ENCODE measurements at places on chromosomes 6 and 20.

DNA sequence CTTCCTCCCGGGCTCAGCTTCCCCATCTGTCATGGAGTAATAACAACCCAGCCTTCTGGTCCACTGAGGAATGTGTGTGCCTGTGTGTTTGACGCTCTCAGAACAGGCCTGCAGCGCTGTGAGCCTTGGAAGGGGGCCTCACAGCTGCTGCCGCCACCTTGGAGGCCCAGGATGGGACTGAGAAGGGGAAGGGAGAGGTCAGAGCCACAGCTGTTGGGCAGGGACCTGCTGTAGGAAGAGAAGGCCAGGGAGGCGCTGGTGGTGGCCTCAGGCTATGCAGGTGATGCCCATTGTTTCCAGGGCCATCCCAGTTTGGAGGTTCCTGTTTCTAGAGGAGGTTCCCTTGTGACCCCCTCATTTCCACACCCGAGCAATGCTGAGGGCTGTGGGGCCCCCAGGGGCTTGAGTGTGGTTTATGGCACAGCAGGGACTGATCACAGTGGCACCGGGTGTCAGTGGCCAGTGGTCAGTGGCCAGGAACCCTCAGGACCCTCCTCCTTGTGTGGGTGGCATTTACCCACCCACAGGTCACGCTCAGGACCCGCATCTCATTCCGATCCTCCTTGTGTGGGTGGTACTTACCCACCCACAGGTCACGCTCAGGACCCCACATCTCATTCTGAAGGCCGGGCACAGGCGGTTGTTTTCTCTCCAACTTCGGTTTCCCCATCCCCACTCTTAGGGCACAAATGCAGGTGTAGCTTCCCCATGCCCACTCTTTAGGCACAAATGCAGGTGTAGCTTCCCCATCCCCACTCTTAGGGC, 14.0 kb downstream of the TPD52L2 start:
- no peak for DNase-seq

GRCh38 chr20:48124960-48125359, 339.7 kb upstream of the SULF2 start:
- no peak for DNase-seq

GRCh38 chr6:40312213-40313015, 274.8 kb downstream of the LRFN2 start:
- no peak for DNase-seq

GRCh38 chr6:134217105-134217797, 100.7 kb downstream of the SGK1 start:
- DNase-seq: no peak

DNA sequence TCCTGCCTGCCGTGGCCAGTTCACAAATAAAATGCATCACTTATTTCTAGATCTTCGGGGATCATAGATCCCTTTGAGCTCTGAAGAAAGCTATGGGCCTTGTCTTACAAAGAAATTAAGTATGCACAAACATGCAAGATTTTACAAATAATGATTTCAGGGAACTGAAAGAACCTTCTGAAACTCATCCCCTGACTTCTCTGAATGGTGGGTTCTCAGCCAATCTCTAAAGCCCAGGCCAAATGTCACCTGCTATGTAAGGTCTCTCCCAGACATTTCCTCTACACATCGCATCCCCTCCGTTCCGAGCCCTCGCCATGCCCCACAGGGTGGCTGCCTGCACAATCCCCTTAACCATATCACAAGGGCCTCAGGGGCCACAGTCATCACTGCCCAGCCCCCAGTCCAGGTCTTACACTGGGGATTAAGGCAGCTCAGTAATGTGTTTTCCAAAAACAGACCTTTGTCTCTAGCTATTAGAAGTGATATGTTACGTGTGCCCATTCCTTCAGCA, 16.1 kb upstream of the ANKRD60 start:
- no peak for DNase-seq

DNA sequence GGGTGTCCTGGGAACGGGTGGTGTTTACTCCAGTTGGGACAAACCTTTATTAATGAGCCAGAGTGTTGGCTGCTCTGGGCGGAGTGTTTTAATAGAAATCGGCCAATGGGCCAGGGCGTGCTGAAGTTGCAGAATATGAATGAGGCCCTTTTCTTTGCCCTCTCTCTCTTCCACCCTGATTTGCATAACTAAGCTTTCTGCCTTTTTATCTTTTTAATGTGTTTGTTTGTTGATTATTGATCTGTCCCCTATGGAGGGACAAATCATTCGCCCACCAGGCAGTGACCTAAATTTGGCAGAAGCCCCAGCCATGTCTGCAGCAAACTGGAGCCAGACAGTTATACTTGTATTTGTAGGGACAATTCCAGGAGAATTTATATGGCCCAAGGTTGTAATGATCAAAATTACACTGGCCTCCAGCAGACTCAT, 420.9 kb downstream of the PREX1 start:
- no peak for DNase-seq
